ENCODE measurements at places on chromosomes 1 and 21. TPM values are rescaled to one million over a fixed set of nuclear protein-coding genes. Genes with fewer than 3 reads are reported as not detected.

- no peak for DNase-seq
These were observed 6.9 kb downstream of the ERRFI1 start for GRCh38 chr1:8019229-8019620.

GRCh38 chr1:183873642-183874041 lies 68.7 kb downstream of the RGL1 start:
- DNase-seq: peak; percentile 6

DNA sequence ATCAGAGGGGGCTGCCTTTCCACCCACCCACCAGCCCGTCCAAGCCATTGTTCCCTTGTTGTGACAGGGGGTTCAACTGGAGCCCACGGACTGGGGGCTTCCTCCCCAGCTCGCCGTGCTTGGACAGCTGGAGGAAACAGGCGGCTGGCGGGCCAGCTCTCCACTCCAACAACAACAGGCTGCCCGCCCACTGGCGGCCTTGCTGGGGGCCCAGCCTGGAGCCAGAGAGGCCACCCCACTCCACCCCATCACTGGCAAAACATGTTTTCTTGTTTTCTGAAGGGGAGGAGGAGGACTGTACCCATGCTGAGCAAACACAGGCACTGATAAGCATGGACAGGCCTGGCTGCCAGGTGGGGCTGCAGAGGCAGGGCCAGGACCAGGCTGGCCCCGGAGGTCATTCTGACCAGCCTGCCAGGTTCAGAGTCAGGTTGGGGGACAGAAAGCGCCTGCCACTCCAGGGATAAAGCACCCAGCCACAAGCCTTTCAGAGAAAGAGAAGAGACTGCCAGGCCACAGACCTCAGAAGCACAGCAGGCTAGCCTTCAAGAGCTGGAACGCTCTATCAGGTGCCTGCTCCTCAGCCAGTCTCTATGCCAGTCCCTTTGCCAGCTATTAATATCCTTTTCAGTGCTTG lies 32.8 kb downstream of the GJA4 start:
- DNase-seq: no peak

DNA sequence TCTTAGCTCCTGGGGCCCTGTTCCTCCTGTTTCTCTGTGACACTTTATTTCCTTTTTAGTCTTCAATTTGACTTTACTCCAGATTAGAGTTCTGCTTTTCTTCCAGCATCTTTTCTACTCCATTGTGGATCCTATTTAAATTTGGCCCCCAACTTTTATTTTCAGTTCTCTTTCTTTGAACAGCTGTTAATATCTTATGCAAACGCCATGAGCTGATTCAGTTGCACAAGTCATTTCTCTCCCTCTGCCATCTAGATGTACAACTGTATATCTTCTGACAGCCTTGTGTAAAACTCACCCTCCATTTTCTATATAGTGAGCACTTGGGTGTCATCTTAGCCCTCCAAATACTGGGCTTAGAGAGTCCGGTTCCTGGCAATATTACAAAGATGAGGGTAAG lies 42.2 kb downstream of the SPATA17 start:
- no peak for DNase-seq

DNA sequence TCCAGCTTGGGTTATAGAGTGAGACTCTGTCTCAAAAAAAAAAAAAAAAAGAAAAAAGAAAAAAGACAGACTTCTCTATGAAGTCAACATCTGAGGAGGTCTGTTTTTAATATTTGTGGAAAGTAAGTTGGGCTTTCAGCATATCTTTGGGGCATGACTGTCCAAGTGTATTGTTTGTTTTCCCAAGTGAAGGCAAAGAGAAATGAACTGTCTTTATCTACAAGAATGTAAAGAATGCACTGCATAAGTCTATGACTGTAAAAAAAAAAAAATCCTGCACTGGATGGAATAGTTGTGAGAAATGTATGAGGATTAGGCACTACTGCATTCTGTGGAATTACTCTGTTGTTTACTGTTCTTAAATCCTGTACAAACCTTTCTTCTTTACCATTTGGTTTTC lies 45.6 kb upstream of the TMEM61 start:
- no peak for DNase-seq

- DNase-seq: no peak
These were observed 12.7 kb downstream of the CFAP298 start for GRCh38 chr21:32599526-32599925.

GRCh38 chr21:36171741-36172331 lies 15.2 kb downstream of the DOP1B start:
- DNase-seq: no peak

DNA sequence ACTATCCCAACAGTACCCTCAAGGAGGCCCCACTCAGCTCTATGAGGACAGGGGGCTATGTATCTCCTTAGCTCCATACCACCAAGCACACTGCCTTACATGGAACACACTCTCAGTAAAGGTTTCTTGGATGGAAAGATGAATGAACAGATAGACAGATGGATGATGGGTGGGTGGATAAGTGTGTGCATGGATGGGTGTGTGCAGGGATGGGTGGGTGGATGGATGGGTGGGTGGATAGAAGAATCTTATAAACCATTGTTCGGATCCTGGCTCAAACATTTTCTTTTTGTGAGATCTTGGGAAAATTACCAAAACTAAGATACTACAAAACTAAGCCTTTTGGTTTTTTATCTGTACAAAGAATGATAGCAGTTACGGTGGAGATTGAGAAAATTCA lies 111.0 kb upstream of the NFIA start:
- DNase-seq: no peak

DNA sequence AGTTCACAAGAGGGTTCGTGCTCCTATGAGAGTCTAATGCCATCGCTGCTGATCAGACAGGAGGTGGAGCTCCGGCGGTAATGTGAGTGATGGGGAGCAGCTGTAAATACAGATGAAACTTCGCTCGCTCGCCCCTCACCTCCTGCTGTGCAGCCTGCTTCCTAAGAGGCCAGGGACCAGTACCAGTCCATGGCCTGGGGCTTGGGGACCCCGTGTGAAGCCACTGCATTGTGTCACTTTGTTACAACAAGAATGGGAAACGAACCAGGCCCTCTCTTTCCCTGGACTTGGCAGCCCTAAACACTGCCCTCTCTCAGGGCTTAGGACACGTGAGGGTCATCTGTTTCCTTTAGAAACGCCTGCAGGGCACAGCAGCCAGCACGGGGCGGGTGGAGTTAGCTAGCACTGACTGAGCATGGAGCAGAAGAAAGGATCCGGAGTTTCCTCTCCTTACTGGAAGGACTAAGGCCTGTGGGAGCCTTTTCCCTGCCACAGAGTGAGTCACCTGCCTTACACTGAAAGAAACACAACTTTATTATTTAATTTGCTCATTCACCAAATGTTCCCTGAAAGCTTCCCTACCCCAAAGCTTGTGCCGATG lies 185.2 kb upstream of the TMEM51 start:
- DNase-seq: no peak

DNA sequence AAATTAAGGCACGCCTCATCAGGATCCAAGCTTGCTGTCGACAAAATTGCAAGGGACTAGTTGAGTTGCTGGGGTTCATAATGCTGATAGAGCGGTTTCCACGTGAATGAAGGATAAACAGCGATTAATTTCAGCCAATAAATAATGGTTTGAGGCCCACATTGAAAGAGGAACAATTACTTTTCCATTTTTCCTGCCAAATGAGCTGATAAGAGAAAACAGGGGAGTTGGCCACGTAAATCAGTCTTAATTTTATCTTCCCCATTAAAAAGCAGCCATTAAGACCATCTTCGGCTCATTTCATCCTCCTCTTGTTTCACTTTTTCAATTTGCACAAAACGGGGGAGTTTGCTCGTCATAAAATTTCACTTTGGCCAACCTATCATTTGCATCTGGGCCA lies 235.5 kb upstream of the RRP15 start:
- DNase-seq: no peak

DNA sequence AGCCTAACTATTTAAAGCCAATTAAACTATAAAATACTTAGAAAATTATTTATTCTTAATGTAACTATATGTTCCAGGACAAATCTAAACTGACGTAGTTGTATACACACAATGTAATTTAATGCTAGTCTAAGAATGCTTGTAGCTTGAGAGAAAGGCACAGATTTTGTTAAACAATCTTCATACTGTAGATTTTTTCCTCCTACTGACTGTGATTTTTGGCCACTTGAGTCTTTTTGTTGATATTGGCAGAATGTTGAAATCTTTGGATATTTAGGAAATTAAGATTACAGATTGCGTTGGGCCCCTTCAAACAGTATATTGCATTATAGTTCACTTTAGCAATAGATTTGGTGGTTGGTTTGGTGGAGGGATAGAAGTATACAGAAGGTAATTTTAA lies 40.5 kb downstream of the ATF3 start:
- DNase-seq: no peak

DNA sequence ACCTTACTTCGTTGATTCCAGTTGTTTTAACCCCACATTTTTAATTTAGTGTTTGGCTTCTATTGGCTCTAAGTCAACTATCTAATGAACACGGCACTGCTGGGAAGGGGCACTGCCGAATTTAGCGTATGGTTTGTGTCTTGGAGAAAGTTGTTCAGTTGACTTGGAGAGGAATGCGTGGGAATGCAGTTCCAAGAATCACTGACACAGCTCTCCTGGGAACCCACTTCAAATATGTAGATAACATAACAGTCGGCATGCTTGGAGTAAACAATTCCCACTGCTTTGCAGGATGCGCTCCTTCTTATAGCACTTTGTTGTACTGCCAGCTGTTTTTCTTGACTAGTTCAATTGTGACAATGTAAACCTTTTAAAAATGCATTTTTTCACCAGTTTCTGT lies 104.3 kb downstream of the RYR2 start:
- DNase-seq: no peak

GRCh38 chr1:217943361-217943760 lies 312.2 kb downstream of the SPATA17 start:
- no peak for DNase-seq

DNA sequence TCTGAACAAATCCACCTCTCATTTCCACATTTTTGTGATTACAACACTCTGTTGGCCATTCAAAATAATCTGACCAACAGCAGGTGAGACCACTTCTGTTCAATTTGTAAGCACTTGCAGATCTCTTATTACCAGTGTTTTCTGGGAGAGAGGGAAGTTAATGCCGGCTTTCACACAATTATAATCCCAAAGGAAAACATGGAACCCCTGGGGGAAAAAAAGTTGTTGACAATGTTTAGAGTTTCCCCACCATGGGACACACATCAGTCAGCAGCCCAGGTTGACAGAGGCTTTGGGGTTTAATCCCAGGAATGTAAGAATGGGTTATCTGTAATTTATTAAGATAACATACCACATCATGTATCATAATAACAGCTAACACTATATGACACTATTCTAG lies 68.4 kb upstream of the TNFSF4 start:
- DNase-seq: no peak

DNA sequence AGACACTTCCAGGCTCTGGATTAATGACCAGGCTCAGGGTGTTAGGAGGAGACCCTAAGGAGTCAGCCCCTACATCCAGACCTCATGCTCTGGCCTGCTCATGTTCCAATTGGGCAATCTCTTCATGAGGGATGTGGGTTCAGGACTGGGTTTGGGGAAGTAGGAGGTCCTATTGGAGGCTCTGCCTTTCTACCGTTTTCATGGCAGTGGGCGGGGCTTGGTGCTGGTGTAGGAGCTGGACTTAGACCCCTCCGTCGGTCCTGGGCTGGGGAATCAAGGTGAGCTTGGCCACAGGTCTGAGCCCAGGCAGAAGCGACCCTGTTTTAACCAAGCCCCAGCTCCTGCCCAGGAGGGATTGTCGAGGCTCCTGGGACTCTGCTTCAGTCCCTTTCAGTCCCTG lies 123.4 kb downstream of the PRDM16 start:
- no peak for DNase-seq

DNA sequence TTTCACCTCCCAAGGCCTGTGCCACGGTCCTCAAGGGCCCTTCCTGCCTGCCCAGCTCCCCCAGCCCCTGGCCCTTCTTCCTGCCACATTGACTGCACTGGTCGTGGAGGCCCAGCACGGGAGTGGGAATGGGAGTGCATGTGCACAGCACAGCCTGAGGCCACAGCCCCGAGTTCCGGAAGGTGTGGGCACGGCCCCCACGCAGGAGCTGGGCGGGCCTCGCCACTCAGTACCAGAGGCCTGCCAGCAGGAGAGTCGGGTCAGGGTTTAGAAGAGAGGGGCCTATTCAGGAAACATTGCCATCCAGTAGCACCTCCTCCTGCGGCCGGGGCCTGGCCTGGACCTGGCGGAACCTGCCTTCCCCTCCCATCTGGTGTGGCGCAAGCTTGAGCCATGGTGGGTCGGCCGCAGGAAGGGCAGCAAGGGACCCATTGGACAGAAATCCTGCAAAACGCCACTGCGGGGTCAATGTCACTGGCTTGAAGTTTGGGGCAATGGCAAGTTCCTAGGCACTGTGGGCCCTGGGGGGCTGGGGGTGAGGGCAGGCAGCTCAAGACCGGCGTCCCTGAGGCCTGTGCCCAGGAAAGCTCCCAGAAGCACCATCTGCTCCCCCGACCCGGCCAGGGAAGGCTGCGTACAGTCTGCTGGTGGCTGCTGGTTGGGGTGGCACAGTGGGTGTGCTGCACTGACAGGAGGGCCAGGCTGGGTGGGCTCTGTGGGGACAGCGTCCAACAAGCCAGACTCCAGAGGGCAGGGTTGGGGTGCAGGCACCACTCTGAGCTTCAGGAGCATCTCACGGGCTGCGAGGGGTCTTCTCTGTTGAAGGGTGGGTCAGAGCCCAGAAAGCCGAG lies 1.8 kb upstream of the TMEM52 start:
- no peak for DNase-seq

DNA sequence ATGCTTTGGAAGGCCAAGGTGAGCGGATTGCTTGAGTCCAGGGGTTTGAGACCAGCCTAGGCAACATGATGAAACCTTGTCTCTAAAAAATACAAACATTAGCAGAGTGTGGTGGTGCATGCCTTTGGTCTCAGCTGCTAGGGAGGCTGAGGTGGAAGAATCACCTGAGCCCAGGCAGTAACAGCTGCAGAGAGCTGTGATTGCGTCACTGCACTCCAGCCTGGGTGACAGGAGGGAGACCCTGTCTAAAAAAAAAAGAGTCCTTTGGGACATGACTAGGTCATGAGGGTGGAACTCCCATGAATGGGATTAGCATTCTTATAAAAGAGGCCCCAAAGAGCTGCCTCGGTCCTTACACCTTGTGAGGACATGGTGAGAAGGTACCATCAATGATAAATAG lies 436.0 kb upstream of the NR5A2 start:
- no peak for DNase-seq

- no peak for DNase-seq
These were observed 470 bp downstream of the TNR start for GRCh38 chr1:175742790-175743459.

DNA sequence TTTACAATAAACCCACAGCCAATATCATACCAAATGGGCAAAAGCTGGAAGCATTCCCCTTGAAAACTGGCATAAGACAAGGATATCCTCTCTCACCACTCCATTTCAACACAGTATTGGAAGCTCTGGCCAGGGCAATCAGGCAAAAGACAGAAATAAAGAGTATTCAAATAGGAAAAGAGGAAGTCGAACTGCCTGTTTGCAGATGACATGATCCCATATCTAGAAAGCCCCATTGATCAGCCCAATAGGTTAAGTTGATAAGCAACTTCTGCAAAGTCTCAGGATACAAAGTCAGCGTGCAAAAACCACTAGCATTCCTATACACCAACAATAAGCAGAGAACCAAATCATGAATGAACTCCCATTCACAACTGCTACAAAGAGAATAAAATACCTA lies 235.5 kb downstream of the DPYD start:
- no peak for DNase-seq

- peak; percentile 46 for DNase-seq
These were observed 18.1 kb upstream of the PDZK1IP1 start for GRCh38 chr1:47207803-47208373.

Gene CLCA1
- not detected for total RNA-seq

Gene PTPRU
- not detected for total RNA-seq

Gene NBPF4
- total RNA-seq: not detected

Gene VANGL1
- 0.22 TPM for total RNA-seq

Gene CRYBG2
- 0.75 TPM for total RNA-seq

Gene AKR1A1
- 74.8 TPM for total RNA-seq

Gene SLC6A17
- not detected for total RNA-seq

Gene IL23R
- not detected for total RNA-seq

Gene TNFAIP8L2
- 33.1 TPM for total RNA-seq
